Upper lobe of left lung (tissue), 6 donors: ENCODE measurements at places on chromosomes 4 and X. TPM values are rescaled to one million over a fixed set of nuclear protein-coding genes. Genes with fewer than 3 reads are reported as not detected.

DNA sequence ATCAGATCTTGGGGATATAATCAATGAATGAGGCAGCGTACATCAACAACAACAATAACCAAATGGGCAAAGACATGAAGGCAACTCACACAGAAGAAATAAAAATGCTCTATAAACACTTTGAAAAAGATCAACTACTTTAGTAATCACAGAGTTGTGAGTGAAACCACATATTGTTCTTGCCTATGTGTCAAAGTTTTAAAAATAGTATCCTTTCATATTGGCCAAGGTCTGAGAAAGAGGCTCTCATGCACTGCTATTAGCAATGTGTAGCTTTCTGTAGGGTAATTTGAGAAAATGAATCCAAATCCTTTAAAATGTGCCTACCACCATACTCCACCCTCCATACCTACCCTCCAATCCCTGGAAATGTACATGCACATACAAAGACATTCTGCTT, 25.0 kb downstream of the COQ2 start:
- no peak for DNase-seq

MTNR1A gene
- not detected for total RNA-seq

DNA sequence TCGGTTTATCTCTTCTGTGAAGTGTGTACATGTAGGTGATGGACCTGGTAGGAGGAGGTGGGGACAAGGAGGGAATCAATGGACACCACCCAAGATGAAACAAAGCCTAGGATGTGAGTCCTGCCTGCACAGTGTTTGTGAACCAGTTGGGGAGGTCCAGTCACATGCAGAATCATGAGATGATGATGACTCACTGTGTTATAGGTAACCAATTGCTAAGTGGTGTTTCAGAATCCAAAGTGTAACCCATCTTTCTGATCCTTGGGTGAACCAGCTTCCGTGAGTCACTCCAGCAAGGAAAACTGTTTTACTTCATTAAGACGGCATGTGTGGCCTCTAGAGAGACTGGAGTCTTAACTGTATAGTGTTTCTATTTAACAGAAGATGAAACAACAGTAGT, 57.9 kb upstream of the HPF1 start:
- DNase-seq, result no peak

DNA sequence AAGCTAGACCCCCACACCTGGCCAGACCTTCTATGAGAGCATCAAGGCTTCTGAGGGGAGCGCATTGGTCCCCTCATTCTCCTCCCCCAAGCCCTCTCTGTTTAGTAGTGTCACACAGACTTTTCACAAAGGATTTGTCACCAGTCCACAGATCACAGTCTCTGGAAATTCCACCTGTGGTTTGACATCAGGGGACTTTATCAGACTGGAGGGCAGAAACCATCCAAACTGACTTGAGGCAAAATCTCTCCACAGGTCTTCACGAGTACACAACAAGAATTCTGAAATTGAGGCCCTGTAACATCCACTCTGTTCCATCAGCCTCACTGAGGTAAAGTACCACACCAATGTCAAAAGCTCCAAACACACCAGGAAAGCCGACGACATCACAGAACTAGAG, 112.5 kb downstream of the SH3KBP1 start:
- DNase-seq, result no peak

GRCh38 chr4:78642934-78643333, 91.4 kb downstream of the ANXA3 start:
- no peak for DNase-seq

DNA sequence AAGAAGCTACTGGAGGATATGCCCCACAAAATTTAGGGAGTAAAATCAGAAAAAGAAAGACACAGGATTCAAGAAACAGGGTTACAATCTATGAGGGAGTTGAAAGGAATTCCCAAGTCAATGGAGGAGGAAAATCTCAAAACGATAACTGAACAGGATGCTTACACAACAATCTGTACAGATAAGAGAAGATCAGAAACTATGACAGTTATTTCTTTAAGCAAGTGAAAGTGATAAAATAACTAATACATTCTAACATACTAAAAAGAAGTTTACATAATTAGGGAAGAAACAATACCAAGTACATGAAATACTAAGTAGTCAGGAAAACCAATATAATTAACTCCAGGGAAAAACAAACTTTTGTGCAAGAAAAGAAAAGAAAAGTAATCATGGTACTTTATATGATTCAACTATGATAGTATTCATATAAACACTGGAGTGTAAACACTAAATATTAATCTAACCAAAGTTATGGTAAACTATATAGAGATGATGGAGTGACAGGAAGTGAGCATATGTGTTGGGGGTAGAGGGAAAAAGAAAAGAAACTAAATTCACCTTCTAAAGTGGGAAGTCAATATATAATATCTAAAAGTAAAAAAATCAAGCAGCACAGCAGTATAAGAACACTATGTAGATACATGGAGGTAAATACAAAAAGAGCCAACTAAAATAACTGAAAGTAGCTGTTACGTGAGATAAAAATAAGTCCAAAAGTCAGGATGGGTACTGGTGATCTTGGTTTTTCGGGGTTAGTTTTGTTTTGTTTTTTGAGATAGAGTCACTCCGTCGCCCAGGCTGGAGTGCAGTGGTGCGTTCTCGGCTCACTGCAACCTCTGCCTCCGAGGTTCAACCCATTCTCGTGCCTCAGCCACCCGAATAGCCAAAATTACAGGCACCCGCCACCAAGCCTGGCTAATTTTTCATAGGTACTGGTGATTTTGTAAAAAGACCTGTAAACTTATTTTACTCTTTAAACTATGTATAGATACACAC, 99.3 kb downstream of the TEX11 start:
- no peak for DNase-seq

APELA gene
- total RNA-seq, result 0.23 TPM

- DNase-seq, result no peak
Measured at GRCh38 chr4:172188248-172188988, 375.2 kb downstream of the GALNTL6 start.

DNA sequence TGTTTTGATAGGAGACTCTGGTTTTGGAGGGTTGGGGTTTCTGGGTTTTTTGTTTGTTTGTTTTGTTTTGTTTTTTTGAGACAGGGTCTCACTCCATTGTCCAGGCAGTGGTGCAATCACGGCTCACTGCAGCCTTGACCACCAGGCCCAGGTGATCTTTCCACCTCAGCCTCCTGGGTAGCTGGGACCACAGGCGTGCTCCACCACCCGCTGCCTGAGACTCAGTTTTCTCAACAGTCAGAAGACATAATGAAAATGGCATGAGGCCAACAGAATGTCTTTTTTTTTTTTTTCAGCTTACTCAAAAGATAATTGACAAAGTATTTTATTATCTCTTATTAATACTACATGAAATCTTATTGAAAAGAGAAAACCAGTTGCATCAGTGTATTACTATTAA, 32.4 kb downstream of the TNIP2 start:
- DNase-seq, result no peak

DNA sequence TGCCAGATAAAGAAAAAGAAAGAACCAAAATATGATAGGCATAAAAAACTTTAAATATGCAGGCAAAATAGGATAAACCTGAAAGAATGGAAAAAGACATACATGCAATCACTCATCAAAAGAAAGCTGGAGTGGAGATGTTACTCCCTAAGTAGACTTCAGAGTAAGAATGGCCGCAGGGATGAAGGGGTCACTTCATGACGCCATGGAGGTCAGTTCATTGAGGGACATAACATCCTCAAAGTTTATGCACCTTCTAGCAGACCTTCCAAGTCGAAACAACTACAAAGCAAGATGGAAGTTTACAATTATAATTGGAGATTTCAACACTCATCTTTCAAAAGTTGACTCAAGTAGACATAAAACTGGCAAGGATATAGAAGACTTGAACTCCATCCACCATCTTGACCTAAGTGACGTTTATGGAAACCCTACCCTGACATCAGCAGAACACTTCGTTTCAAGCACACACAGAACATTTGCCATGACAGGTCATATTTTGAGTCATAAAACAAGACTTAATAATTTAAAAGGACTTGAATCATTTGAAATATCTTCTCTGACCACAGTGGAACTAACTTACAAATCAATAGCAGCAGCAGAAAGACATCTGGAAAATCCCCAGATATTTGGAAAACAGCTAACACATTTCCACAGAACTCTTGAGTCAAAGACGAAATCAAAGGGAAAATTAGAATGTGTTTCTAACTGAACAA, 106.0 kb upstream of the LRPAP1 start:
- no peak for DNase-seq

ZFYVE28 gene
- total RNA-seq, result 12.0 TPM

RASSF6 gene
- 1.1 TPM for total RNA-seq

GRCh38 chrX:40971736-40972135, 113.5 kb upstream of the USP9X start:
- DNase-seq, result no peak

- DNase-seq, result no peak
Measured at GRCh38 chr4:185778307-185778706, 33.7 kb downstream of the SORBS2 start.

DSPP gene
- not detected for total RNA-seq

DNA sequence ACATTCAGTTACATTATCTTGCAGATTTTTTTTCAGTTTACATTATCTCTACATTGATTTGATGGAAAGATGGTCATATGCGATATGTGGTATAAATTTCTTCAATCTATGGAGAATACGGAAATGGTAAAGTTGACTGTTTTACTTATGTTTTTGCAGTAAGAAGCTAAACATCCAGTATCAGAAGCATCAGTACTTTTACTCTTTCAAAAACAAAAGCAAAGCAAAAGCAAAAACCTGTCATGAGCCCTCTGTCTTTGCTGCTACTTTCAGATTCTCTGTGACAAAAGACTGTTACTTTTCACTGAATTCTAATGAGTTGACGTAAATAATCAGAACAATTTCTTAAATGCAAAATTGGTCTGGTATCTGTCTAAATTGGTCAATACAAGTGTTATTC, 52.4 kb upstream of the UCP1 start:
- DNase-seq, result no peak

TMSB4X gene
- total RNA-seq, result 4,564 TPM

DNA sequence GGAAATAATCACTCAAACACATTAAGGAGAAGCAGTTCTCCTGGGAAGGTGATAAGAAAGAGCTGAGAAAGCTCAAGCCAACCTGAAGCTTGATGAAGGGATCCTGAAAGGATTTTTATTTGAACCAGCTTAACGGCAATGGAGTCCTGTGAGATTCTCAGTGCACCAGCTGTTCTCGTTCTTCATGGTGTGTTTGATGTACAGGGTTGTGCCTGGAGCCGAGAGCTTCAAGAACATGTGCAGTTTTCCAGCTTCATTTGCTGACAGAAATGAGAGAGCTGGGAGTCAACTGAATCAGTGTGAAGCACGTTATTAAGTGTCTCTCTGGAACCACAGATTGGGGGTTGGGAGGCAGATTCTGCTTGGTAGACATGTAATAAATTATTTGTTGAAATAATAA, 115.7 kb downstream of the ANKRD50 start:
- no peak for DNase-seq

VCX3A gene
- total RNA-seq, result not detected

DNA sequence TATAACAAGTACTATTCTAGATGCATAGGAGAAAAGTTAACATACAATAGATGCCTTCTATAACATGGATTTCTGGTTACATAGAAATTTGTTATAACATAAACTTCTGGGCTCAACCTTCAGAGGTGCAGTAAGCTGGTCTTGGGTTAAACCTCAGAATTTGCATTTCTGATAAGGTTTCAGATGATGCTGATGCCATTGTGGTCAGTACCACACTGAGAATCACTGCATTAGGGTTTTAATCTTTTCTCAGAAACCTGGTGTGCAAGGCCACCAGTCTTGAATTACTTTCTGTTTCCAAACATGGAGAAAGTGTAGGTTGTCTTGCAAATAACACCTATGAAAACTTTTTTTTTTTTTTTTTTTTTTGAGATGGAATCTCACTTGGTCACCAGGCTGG, 146.2 kb downstream of the SPOCK3 start:
- DNase-seq, result no peak

DNA sequence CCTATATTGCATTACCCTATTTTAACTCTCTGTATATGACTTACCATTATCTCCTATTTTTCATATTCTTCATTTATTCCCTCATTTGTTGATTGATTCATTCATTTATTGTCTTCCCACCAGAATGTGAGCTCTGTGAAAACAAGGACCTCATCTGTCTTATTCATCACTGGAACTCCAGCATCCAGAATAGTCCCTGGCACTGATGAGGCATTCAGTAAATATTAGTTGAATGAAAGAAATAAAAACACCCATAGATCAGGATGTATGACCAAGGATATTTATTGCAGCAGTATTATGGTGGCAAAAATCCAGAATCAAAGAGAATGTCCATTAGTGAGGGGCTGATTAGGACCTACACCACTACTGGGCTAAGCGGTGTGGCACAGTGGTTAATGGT, 164.9 kb downstream of the SPRY1 start:
- no peak for DNase-seq

DNA sequence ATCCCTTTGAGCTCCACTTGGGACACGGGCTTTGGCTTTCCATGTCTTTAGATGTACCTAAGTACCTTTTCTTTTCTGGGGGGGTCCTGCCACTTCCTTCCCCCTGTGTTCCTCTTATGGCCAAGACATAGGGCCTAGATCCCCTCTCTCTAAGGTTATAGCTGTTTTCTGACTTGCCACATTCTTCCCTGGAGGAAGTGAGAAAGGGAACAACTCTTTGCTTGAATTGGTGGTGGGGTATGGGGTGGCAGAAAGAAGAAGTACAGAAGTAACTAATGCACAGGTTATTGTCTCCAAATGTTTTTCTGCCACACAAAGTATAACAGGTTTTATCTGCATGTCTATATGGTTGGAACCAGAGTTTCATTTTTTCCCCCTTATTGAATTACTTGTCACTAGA, 29.7 kb upstream of the DIPK2B start:
- DNase-seq, result no peak

GRCh38 chr4:184375027-184375426, 99.3 kb downstream of the IRF2 start:
- DNase-seq, result no peak

GRCh38 chr4:163988391-163988790, 493.9 kb downstream of the TMA16 start:
- no peak for DNase-seq

FABP2 gene
- total RNA-seq, result not detected
